ENCODE measurements at places on chromosomes 11 and 22.

- DNase-seq, result no peak
Measured at GRCh38 chr11:87878373-87878825, 296.8 kb downstream of the RAB38 start.

DNA sequence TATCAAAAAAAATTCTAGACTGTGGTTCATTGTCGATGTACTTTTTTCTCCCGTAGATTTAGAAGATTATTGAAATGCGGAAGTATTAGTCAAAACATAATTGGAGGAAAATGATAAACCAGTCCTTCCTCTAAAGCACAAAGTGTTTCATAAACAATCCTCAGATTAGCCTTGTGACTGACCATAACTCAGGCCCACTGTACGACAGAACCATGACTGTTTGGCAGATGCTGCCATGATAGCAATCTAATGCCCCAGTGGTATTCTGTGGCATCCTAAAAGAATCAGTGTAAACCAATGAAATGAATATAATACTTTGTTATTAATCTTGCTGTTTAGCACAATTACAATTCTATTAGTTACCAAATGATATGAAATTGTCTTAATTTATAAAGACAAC lies 127.0 kb upstream of the CTSC start:
- no peak for DNase-seq

DNA sequence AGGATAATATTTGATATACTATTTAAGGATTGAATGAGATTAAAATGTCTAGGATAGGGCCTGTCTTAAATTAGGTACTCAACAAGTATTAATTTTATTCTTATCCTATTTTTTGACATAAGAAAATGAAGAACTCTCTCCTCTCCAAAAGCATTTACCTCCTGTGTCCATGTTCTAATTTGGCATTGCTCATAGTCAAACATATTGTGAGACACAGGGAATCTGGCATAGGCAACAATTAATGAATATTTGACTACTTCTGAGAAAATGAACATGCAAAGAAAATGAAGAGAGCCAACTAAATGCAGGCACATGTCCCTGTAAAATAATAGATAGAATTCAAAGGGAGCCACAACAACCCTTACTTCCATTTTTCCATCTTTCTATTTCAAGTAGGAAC lies 198.5 kb upstream of the C11orf87 start:
- DNase-seq, result no peak

- no peak for DNase-seq
Measured at GRCh38 chr11:8252946-8253345, 10.7 kb downstream of the LMO1 start.

GRCh38 chr11:86740628-86741483 lies 59.5 kb upstream of the PRSS23 start:
- no peak for DNase-seq

- peak; percentile 55 for DNase-seq
Measured at GRCh38 chr11:64305691-64306562, 603 bp downstream of the ESRRA start.

DNA sequence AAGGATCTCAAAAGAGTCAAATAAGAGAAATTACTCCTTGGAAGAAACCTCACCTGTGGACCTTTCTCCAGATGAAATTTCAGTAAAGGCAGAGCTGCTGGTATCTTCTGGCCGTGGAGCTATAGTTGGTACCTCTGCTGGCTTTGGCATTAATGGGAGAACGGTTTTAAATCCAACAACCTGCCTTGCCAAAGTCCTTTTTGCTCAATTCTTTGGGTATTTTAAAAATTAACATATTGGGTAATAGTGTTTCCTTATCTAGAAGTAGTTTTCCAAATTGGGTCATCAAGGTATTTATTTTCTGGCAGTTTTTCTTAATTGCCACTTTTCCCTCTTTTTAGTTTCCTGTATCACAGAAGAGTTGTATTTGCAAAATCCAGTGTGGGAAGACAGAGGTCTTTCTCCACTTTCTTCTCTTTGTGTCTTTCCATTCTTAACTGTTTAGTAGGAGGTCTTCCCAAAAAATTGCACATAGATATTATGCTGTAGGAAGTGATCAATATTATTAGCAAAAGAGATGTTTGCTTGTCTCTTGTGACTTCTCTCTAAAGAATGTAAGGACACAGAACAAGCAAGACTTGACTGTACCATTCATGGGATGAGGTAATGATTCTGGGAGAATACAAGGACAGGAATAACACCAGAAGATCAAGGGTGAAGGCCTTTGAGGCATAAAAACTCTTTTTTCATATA lies at the start of gene SAA4:
Gene SAA4 (minus strand): TSS at position 139 of the 693 bp plus-strand sequence. CDS start 876 bp downstream, outside the sequence.
- no peak for DNase-seq

DNA sequence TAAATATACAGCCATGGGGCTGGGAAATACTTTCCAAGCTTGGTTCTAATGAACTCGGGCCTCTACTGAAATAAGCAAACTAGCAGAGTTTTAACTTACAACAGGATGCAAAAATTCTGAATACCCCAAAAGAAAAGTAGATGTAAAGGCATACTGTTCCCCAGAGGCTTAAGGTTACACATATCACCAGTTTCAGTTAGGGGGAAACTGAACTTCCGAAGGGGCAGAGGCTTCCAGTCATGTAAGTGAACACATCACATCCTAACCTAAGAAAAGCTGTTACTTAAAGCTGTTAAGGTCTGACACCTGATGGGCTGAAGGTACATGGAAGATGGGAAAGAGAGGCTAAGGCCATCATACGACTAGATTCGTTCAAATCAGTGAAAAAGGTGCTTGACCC lies 2.3 kb downstream of the GAB2 start:
- no peak for DNase-seq

- DNase-seq, result no peak
Measured at GRCh38 chr11:27420722-27421572, 51.6 kb downstream of the LGR4 start.

GRCh38 chr11:93220078-93220477 lies 22.3 kb upstream of the SLC36A4 start:
- no peak for DNase-seq

GRCh38 chr11:67654225-67654624 lies 3.7 kb upstream of the ACY3 start:
- DNase-seq, result no peak

DNA sequence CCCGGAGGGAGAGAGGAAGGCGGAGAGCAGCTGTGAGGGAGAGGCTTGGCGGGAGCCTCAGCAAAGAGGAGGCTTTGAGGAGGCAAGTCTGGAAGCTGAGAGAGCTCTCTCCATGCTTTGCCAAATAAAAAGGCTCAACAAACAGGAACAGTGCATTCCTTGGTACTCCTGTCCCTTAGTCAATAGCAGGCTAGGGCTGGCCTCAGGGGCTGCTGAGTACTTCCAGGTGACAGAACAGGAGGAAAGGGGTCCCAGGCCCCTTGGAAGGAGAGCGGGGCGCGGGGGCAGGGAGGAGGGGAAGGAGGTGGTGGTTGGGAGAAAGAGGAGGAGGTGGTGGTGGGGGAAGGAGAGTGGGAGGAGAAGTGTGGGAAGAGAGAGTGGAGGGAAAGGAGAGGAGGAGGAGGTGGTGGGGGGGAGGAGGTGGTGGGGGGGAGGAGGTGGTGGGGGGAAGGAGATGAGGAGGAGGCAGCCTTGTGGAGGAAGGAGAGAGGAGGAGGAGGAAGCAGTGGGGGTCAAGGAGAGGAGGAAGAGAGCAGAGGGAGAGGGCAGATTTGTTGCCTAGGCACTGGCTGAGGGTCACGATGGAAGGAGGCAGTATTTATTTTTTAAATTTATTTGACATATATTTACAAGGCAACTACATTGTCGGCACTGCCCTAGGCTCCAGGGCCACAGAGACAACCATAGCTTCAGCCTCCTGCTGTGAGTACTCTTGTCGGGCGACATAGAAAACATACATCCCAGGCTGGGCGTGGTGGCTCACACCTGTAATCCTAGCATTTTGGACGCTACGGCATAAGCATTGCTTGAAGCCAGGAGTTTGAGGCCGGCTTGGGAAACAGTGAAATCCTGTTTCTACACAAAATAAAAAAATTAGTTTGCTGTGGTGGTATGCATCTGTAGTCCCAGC lies 74.2 kb upstream of the ZBED5 start:
- no peak for DNase-seq

GRCh38 chr11:72591785-72592502 lies 82.3 kb downstream of the PDE2A start:
- peak; percentile 24 for DNase-seq

DNA sequence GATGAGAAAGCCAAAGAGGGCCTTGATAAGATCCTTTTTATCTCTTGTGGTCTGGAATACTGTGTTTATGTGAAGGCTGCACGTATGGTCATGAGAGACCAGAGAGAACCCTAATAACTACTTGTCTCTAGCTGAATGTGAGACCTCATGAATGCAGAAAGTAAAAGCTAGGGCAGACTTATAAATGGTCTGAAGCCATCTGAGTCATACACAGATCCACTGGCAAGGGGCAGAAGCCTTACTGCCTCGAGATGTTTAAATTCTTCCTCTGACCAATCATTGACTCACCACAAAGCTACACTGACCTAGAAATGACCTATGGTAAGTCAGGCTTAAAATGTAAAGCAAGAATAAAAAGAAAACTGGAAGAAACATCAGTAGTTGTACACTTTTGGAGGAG lies 22.7 kb upstream of the OR4B1 start:
- DNase-seq, result no peak

GRCh38 chr11:36065436-36065835 lies 121.6 kb downstream of the LDLRAD3 start:
- no peak for DNase-seq

GRCh38 chr11:1772270-1773130 lies 8.8 kb upstream of the CTSD start:
- DNase-seq, result peak; percentile 33

GRCh38 chr11:10436224-10436623 lies 18.8 kb upstream of the AMPD3 start:
- DNase-seq, result no peak

GRCh38 chr11:61567286-61568061 lies 13.4 kb downstream of the SYT7 start:
- DNase-seq, result peak; percentile 60

DNA sequence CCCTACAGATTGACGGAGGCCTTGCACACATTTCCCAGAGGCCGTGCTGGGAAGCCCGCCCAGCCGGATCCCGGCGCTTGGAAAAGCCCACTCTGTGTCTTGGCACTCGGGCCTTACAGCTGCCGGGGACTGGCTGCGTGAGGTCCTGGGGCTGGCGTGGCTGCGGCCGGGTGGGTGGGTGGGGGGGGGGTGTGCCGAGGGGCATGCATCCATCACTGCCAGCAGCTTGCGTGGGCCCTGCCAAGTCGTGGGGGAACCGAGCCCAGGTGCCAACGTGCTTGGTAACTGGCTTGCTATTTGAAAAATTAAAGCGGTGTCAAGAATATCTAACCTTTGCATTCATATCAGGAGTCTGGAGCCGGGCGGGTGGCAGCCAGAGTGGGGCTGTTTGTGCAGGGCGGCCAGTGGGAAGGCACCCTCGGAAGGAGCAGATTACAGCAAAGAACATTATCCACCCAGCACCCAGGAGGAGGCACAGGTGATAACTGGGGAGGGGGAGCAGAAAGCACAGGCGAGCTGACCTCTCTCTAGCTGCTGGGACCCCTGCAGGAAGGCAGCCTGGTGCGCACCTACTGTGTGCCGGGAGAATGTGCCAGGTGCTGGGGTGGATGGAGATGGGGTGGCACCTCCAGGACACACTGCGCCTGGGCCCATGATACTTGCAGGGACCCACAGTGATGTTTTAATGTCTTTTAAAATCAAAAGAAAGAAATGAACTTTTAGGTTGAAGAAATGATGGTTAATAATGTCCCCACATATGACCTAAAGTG lies 28.5 kb upstream of the SMIM38 start:
- DNase-seq, result no peak

DNA sequence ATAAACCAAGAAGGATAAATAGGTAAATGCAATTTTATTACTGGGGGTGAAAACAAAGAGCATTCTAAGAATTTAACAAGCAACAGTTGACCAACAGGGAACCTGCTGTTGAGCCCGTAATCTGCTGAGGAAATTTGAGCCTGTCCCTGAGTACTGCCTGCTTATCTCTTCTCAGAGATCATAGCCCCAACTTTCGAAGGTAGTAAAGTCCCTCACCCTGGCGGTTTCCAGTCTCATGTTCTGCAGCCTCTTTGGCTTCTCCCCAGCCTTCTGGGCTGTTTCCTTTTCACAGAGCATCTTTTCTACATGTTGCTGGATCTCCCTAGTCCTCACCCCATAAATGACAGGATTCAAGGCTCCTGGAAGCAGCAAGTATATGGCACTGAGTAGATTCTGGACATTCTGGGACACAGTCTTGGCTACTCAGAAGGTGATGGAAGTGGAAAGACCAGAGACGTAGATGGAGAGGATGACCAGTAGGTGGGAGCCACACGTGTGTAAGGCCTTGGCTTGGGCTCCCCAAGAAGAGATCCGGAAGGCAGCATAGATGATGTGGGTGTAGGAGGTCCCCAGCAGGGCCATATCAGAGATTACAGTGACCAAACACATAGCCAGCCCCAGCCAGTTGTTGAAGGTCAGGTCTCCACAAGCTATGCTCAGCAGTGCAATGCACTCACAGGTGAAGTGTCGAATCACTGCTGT lies 51.6 kb downstream of the RRM1 start:
- DNase-seq, result no peak

GRCh38 chr11:125226706-125227105 lies 62.2 kb downstream of the PKNOX2 start:
- no peak for DNase-seq

DNA sequence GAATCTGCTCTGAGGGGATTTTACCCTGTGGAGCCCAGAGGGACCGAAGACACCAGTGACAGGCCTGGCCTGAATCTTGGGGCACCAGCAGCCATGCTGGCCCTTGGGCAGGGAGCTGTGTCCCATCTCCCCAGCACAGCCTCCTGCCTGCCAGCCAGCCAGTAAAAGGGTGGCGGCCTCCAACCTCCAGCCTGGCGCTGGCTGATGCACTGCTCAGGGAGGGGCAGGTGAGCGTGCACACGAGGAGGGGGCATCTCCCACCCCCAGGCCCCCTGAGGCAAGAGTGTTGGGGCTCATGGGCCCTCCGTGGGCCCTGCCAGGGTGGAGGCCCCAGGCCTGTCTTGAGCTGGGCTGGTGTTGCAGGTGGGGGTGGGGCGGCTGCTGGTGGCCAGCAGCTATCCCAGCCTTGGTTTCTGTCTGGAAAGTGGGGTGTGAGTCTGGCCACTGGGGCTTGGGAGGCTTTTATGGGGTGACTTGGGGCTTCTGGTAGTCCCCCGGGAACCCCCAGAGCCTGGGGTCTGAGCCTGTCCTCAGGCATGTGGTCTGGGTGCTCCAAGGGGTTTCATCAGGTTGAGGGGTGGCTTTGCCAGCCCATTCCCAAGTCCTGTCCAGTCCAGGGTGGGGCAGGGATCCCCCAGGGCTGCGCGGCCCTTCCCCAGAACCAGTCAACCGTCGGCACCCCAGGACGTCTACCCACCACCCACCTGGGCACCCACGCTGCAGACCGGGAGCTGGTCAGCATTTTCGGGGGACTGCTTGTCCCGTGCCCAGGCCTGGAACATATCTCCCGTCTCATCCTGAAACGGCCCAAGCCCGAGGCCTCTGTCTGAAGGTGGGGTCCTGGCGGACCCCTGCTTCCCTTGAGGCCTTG lies 17.8 kb downstream of the TSPAN4 start:
- DNase-seq, result no peak
